NCI-H1694 (cell line): ENCODE measurements at places on chromosomes 16 and 17.

- no peak for DNase-seq
These were observed 4.9 kb upstream of the CCDC154 start for GRCh38 chr16:1449201-1449788.

DNA sequence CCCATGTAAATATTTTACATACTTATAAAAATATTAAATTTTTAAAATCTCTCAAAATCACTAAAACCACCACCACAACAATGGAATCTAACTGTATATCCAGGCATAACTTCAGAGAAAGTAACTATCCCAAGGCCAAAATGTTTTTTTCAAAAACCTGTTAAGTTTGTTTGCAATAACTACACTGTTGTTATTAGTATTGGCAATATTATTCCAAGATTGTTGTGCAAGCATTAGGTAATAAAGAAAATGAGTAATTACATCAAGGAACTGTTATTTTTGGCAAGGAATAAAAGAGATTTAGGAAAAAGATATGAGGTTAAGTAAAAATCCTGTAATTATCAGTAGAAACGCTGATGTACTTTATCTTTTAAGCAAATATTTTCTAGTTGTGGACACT lies 3.4 kb upstream of the KRTAP4-12 start:
- DNase-seq, result no peak

GRCh38 chr16:49608779-49609178 lies 235.2 kb downstream of the C16orf78 start:
- DNase-seq, result no peak

DNA sequence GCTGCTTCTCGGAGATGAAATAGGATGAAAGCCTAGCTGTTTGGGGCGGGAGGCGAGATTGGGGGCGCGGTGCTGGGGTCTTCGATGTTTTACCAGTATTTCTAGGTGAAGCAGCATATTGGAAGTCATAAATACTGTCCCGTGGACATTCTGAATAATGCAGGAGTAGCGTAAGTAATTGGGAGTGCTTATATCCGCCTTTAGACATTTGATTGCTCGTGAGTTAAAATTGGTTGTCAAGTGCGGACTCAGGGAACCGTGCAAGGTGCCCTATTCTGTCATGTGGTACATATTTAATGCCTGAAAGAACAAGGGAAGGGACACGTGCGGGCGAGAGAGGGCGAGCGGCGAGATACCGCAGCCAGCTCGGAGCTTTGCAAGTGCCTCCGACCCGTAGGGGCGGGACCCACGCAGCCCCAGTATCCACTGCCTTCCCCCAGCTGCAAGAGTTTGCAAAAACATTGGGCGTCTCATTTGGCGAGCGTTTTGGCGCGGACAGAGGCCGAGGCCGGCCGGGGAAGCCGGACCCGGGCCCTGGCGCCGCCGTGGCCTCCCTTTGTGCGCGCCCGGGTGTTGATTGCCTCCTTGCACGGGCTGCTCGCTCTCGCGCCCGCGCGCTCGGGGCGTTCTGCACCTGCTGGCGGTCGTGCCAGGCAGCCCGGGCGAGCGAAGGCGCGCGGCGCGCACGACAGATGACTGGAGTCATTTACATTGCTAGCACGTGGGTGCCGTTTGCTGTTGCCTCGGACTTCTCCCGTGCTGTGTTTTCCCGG lies 849.8 kb upstream of the RBFOX1 start:
- DNase-seq, result no peak

DNA sequence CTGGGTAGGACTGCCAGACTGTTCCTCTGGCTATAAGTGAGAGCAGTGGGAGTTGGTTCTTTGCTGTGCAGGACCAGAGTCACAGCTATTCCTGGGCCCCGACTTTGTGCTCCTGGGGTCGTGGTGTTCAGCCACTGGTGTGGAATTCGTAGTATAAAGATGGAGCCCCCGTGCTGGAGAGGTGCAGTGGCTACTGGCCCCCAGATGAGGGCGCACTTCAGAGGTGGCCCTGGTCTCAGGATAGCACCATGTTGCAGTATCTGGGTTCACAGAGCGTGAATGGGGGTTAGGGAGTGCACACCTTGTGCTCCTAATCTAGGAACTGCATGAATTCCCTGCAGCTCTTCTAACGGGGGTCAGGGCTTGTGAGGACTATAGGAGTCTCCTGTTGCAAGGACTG lies 21.1 kb downstream of the TANC2 start:
- DNase-seq, result no peak

DNA sequence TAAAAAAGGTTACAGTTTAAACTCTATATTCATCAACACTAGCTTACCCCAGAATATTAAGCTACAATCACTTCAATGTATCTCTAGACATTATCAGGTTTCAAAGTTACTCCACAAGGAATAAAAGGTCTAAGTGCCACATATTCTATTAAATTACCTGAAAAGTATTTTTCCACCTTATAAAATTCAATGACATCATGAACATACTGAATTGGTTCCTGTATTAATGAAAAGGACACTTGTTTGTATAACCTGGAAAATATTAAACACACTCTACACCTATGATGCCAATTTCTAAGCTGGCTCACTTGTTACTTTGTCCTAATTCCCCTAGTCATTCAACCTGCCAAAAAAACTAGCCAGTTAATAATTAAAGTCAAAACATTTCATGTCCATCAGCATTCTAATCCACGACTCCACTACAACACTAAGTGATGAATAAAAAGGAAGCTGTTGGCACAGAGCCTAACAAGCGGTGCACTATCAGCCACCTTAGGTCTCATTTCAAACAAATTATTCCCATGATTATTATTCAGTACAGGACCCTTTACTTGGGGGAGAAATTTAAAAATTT lies 12.2 kb downstream of the MED13 start:
- no peak for DNase-seq

DNA sequence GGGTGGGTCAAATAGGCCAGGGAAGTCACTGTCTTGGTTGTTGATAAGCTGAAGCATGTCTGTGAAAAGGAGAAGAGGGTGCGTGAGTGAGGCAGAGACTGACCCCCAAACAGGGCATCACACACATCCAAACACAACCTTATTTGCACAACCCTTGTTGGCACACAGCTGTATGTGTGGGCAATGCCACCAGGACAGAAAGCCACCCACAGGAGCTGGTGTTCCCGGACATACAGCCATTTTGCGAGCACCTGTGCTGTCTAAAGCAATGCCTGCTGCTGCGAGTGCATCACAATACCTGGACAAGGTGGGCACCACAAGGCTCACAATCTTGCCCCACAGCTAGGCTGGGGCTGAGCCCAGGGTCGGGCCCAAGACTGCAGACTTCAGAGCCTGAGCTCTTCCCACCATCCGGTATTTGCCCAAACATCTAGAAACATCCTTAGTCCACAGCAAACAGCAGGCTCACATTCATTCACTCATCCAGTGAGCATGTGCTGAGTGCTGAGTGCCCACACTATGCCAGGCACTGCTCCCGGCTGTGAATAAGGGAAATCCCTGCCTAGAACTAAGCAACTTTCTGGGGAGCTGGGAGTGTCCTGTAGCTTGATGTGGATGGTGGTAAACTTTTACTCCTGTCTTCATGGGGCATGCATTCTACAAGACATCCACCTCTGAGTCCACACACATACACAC lies 16.2 kb downstream of the SREBF1 start:
- DNase-seq, result no peak
